ENCODE measurements at places on chromosomes 6 and 20. TPM values are rescaled to one million over a fixed set of nuclear protein-coding genes. Genes with fewer than 3 reads are reported as not detected.

SPATS1 gene
- not detected for total RNA-seq

SHLD1 gene
- 10.8 TPM for total RNA-seq

ELOVL5 gene
- total RNA-seq, result 131 TPM

- DNase-seq, result no peak
These were observed 498.8 kb upstream of the POU3F2 start for GRCh38 chr6:98335594-98335993.

GRCh38 chr6:121428872-121429756 lies 6.3 kb upstream of the GJA1 start:
- DNase-seq, result no peak

DNA sequence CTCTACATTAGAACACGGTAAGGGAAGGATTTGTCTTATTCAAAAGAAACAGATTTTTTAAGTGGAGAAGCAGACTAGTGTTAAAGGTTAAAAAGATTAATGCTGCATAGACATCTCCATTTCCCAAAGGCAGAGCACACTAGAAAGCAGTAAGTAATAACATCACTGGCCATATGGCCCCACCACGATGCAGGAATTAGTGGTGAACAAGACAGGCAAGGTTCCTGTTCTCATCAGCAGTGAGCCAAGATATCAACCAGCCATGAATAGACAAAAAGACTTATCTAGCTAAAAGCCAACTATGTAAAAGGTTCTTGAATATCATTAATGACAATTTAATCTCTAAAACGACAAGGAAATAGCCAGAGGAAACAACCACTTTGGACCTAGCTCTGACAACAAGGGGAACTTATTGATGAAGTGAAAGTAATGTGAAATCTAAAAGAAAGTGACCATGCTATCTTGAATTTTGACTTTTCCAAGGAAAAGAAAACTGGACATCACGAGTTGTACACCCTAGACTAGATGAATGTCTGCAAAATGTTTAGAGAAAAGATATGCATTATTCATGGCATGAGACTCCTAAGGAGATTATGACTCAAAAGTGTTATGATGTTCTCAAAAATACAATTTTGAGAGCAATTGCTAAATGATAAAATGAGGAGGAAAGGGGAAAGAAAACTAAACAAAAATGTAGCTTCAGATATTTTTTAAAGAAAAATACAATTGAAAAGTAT lies 157.9 kb upstream of the STXBP5 start:
- no peak for DNase-seq

- DNase-seq, result no peak
These were observed 5.9 kb downstream of the C6orf163 start for GRCh38 chr6:87350516-87350915.

DNA sequence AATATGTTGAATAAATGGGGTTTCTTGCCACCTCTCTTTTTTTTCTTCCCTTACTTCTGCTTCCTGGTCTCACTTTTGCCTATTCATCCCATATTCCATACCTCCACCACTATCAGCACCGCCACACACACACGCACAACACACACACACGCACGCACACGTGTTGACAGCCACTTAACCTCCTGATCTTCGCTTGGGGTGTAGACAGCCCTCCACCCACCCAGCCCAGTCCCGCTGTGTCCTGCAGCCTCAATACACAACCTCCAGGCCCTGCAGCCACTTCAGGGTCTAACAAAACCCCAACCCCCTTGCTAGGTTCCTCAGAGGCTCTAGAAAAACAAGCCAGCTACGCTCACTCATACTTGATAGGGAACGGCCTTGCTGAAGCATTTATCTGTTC lies 72.3 kb downstream of the LINC00237 start:
- DNase-seq, result no peak
